ENCODE measurements at places on chromosomes 4 and X.

DNA sequence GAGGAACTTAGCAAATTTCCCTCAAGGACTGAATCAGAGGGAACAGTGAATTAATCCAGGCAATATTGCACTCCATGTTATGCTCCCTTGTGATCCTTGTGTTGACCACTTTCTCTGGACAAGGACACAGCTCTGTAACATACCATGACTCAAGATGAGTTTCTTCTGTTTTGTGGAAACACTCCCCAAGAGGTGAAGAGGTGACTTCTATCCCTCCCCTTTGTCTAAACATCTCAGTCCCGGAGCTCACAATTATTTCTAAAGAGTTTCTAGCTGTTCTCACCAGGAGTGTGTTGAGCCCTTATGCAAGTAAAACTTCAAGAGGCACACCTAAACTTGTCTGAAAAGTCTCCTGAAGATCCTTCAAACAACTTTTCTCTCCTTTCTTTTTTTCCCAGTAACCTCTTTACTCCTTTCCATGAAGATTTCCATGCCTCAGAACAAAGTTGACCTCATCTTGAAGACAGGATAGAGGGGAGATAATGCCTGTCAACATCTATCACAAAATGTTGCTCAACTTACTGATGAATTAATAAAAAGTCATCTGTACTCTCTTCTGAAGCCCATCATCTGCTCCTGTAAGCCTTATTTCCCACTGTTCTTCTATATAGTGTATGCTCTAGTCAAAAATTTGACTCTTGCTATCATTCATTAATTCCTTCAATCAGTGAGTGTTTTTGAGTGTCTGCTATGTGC is 429.1 kb downstream of the SPRY1 start:
- H3K27me3 ChIP-seq: no peaks in the 10 kb centered on the region
- H3K4me3 ChIP-seq: no peak overlapping the region
- no peak overlapping the region for H3K27ac ChIP-seq
- no peak for DNase-seq
- no peaks in the 10 kb centered on the region for H3K36me3 ChIP-seq

DNA sequence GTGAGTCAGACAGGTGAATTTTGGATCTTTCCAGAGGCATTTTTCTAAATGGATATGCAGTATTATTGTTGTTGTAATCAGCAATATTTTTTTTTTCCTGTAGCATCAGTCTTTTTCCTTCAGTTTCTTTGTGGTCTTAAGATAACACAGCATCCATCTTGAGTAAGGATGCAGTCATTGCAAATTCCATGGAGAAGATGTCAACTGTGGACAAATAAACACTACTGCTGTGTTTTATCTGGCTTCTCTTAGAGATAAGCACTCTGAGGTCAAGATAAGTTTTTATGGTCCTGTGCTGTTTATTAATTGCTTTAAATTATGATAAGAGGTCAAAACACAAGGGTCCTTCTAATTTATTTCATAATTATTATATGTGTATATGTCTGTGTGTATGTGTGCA is 1255.7 kb downstream of the ADGRL3 start:
- no peak overlapping the region for H3K27ac ChIP-seq
- H3K4me1 ChIP-seq: no peaks in the 10 kb centered on the region
- H3K4me3 ChIP-seq: no peak overlapping the region

DNA sequence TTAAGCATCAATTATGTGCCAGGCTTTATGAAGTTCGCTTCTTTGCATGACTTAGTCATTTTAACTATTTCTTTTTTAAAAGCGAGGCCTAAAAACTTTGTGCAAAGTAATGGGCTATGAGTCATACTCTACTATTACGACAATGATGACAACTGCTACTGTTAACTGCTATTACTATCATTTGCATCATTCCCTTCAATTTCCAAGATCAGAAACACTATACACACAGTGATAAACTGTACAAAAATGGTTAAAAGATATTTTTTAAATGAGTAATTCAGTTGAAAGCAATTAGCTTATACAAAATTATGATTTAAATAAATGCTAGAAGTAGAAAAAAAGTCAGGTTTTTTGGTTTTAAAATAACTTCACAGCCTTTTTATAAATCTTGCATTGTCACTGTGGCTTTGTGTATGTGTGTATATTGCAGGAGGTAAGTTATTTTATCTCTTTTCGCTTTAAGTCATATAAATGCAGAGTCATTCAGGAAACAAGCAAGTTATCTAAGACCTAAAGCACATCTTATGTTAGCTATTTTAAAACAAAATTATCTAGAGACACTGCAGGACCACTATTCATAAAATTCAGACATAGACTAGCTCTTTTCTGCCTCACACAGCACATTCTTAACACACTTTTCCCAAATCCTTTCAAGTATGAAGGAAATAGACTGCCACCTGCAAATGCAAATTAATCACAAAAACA is 18.5 kb upstream of the CXCL3 start:
- no peak overlapping the region for H3K27ac ChIP-seq
- no peak for DNase-seq
- H3K4me3 ChIP-seq: no peak overlapping the region
- H3K27me3 ChIP-seq: no peaks in the 10 kb centered on the region
- no peaks in the 10 kb centered on the region for H3K36me3 ChIP-seq

DNA sequence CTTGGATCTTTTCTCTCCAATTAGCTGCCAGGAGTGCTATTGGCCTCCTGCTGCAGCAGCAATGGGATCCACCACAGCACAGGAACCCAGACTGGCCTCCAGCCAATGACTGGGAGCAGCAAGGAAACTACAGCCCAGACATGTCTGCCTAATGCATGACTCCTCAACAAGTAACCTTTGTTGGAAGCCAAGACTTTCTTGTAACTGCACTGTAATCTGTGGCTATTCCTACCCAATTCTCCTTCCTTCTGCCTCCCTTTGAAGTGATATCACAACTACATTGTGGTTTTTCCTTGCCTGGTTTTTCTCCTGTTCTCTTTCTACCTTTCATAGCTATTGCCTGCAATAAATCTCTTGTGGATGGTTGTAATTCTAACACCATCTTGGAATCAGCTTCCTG is 39.8 kb downstream of the SNCA start:
- no peaks in the 10 kb centered on the region for H3K4me1 ChIP-seq
- H3K4me3 ChIP-seq: no peak overlapping the region
- no peak overlapping the region for H3K27ac ChIP-seq
- no peaks in the 10 kb centered on the region for H3K27me3 ChIP-seq
- H3K36me3 ChIP-seq: no peaks in the 10 kb centered on the region
- DNase-seq: no peak

DNA sequence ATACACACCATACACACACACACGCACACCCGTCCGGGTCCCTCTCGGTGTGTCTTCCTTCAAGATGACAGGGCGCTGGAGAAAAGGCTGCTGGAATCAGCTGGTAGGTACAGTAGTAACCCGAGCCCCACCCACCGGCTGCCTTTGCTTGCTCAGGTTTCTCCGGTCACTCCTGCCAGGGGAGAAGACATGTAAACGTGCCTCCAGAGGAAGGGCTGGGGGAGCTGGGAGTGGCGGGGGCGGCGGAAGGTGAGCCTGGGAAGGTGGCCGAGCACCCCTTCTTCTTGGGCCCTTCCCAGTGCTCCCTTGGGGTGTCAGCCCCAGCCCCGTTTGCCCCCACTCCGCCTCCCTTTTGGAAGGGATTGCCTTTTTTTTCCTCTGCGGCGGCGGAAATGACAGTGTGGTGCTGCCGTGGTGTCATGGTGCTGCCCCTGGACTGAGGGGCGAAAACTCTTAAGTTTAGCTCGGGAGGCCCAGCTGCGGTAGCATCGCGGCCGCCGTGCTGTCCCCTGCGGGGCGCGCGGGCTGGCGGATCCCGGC is at the start of gene MID2:
MID2 (plus strand) TSS at position 169 of the 540 bp plus-strand sequence. CDS start 561 bp downstream, outside the sequence.
- H3K36me3 ChIP-seq: no peaks in the 10 kb centered on the region
- peak; percentile 59 for DNase-seq
- H3K4me1 ChIP-seq: no peaks in the 10 kb centered on the region
- no peaks in the 10 kb centered on the region for H3K27me3 ChIP-seq
- peak within 1 kb of the TSS; percentile 36 for H3K27ac ChIP-seq

DNA sequence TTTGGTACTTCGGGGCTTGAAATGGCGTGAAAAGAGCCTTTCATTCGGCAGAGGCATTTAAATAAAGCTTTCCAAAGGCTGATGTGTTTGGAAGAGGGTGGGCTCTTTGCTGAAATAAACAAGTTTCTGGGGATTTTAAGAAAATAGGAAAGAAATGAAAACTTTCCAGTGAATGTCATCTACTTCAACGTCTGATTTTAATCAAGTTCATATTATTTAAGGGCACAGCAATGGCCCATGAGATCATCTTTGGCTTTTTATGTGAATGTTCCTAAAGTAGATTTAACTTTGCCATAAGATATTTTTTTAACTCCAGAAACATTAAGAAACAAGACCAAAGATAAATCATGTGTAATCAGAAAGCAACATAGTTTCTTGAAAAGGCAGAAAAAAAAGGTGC is 69.8 kb upstream of the TTC29 start:
- no peaks in the 10 kb centered on the region for H3K36me3 ChIP-seq
- no peak for DNase-seq
- H3K27ac ChIP-seq: no peak overlapping the region
- no peak overlapping the region for H3K4me3 ChIP-seq
- H3K4me1 ChIP-seq: no peaks in the 10 kb centered on the region

- peak; percentile 25 for DNase-seq
- H3K4me3 ChIP-seq: no peak overlapping the region
- no peaks in the 10 kb centered on the region for H3K27me3 ChIP-seq
- no peaks in the 10 kb centered on the region for H3K36me3 ChIP-seq
- H3K4me1 ChIP-seq: no peaks in the 10 kb centered on the region
- H3K27ac ChIP-seq: no peak overlapping the region
Observed at GRCh38 chr4:107870916-107871786, 46.4 kb downstream of the SGMS2 start.

Data from small intestine (tissue), 16 donors.